Naive thymus-derived CD8-positive, alpha-beta T cell (primary cell): ENCODE measurements at places on chromosomes 2 and 18.

GRCh38 chr18:9062418-9062751, 40.1 kb upstream of the NDUFV2 start:
- H3K27me3 ChIP-seq, result peaks cover 3% of the 10 kb centered on the region
- H3K27ac ChIP-seq, result no peak overlapping the region
- H3K36me3 ChIP-seq, result no peaks in the 10 kb centered on the region
- peaks cover 18% of the 10 kb centered on the region for H3K4me1 ChIP-seq

DNA sequence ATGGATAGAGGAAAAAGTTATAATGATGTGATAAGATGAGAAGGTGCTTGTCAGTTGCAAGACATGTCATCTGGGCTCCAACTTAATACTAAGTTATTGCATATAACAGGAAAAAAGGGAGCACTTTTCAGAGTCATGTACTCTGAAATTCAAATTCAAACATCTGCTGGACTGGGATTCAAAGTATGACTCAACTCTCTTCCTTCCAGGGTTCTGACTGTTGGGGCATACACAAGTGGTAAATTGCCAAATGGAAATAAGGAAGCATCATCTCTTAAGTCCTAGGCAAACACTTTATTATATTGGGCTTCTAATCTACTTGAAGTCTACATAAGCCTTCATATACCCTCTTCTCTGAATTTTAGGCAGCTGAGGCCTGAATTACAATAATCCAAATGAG, 44.9 kb downstream of the ZBTB14 start:
- H3K4me1 ChIP-seq, result peaks cover 5% of the 10 kb centered on the region
- no peak overlapping the region for H3K4me3 ChIP-seq
- H3K27ac ChIP-seq, result no peak overlapping the region
- no peak for DNase-seq
- H3K27me3 ChIP-seq, result no peaks in the 10 kb centered on the region

GRCh38 chr2:156695020-156695419, 258.8 kb downstream of the GPD2 start:
- no peak overlapping the region for H3K27ac ChIP-seq
- no peak for DNase-seq
- H3K27me3 ChIP-seq, result no peaks in the 10 kb centered on the region
- H3K4me3 ChIP-seq, result no peak overlapping the region
- no peaks in the 10 kb centered on the region for H3K4me1 ChIP-seq

GRCh38 chr18:70078106-70078505, 127.4 kb downstream of the RTTN start:
- H3K4me3 ChIP-seq, result no peak overlapping the region
- no peaks in the 10 kb centered on the region for H3K27me3 ChIP-seq
- no peak for DNase-seq
- H3K4me1 ChIP-seq, result no peaks in the 10 kb centered on the region
- H3K27ac ChIP-seq, result no peak overlapping the region
- H3K36me3 ChIP-seq, result peaks cover 50% of the 10 kb centered on the region

DNA sequence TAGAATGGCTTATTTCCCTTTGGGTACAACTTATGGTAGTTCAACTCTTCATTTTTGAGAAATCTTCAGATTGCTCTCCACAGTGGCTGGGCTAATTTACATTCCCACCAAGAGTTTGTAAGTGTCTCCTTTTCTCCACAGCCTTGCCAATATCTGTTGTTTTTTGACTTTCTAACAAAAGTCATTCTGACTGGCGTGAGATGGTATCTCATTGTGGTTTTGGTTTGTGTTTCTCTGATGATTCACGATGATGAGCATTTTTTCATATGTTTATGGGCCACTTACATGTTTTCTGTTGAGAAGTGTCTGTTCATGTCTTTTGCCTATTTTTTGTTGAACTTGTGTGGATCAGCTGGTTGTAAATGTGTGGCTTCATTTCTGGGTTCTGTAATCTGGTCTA, 871.0 kb downstream of the EPHA4 start:
- H3K36me3 ChIP-seq, result no peaks in the 10 kb centered on the region
- no peak overlapping the region for H3K4me3 ChIP-seq
- no peaks in the 10 kb centered on the region for H3K27me3 ChIP-seq
- no peaks in the 10 kb centered on the region for H3K4me1 ChIP-seq
- no peak overlapping the region for H3K27ac ChIP-seq

GRCh38 chr2:149027590-149028250, 10.8 kb upstream of the LYPD6B start:
- H3K36me3 ChIP-seq, result no peaks in the 10 kb centered on the region
- no peak overlapping the region for H3K4me3 ChIP-seq
- H3K27ac ChIP-seq, result no peak overlapping the region
- peaks cover 4% of the 10 kb centered on the region for H3K27me3 ChIP-seq
- no peak for DNase-seq

- peaks cover 7% of the 10 kb centered on the region for H3K4me1 ChIP-seq
- no peaks in the 10 kb centered on the region for H3K27me3 ChIP-seq
- H3K36me3 ChIP-seq, result no peaks in the 10 kb centered on the region
These were observed 278.0 kb upstream of the ID2 start for GRCh38 chr2:8403876-8404275.

- no peaks in the 10 kb centered on the region for H3K4me1 ChIP-seq
- H3K4me3 ChIP-seq, result no peak overlapping the region
- DNase-seq, result no peak
These were observed 119.3 kb upstream of the IL1R2 start for GRCh38 chr2:101872480-101872879.

- H3K27me3 ChIP-seq, result no peaks in the 10 kb centered on the region
- H3K27ac ChIP-seq, result no peak overlapping the region
- H3K4me3 ChIP-seq, result no peak overlapping the region
- H3K36me3 ChIP-seq, result no peaks in the 10 kb centered on the region
- peak; percentile 24 for DNase-seq
These were observed 200.6 kb upstream of the RASGRP3 start for GRCh38 chr2:33275689-33276444.

GRCh38 chr2:220143336-220143735, 515.9 kb downstream of the SLC4A3 start:
- peaks cover 6% of the 10 kb centered on the region for H3K27me3 ChIP-seq
- H3K36me3 ChIP-seq, result no peaks in the 10 kb centered on the region
- no peak overlapping the region for H3K27ac ChIP-seq
- no peaks in the 10 kb centered on the region for H3K4me1 ChIP-seq

- no peak overlapping the region for H3K27ac ChIP-seq
- H3K27me3 ChIP-seq, result no peaks in the 10 kb centered on the region
- peak; percentile 42 for DNase-seq
- H3K36me3 ChIP-seq, result peaks cover 7% of the 10 kb centered on the region
- no peaks in the 10 kb centered on the region for H3K4me1 ChIP-seq
These were observed 47.0 kb downstream of the IWS1 start for GRCh38 chr2:127479219-127479825.

GRCh38 chr18:70493461-70493860, 204.6 kb downstream of the SOCS6 start:
- H3K27ac ChIP-seq, result peak overlapping the region; percentile 90
- no peak for DNase-seq
- peaks cover 21% of the 10 kb centered on the region for H3K4me1 ChIP-seq
- H3K36me3 ChIP-seq, result no peaks in the 10 kb centered on the region
- H3K4me3 ChIP-seq, result no peak overlapping the region
- H3K27me3 ChIP-seq, result no peaks in the 10 kb centered on the region
